ENCODE measurements at places on chromosomes 13 and 19.

DNA sequence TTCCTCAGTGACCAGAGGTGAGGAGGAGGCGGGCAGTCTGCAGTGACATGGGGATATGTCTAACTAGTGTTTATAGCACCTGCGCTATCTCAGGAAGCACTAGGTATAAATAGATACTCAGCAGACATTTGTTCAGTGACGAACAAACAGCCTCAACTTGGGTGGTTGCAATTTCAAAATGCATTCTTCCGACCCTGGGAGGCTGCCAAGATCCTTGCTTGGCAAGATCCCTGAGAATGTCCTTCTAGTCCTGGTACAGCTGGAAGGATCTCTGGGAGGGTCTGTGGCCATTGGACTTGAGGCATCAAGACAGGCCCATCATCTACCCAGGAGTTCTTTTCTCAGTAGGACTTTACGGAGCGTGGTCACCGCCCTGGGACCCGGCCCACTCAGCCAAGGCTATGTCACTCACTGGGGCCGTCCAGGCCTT lies 299.5 kb downstream of the ZNF536 start:
- DNase-seq: no peak

- no peak for DNase-seq
Measured at GRCh38 chr13:113820813-113821651, 42.8 kb downstream of the GAS6 start.

- no peak for DNase-seq
Measured at GRCh38 chr13:103953859-103954258, 887.6 kb upstream of the SLC10A2 start.

- DNase-seq: no peak
Measured at GRCh38 chr19:28882818-28883217, 330.1 kb downstream of the UQCRFS1 start.

- no peak for DNase-seq
Measured at GRCh38 chr13:66689628-66690027, 540.5 kb downstream of the PCDH9 start.

- no peak for DNase-seq
Measured at GRCh38 chr19:3622224-3622623, 4.4 kb downstream of the CACTIN start.

- no peak for DNase-seq
Measured at GRCh38 chr13:46605076-46605824, 52.3 kb downstream of the LRCH1 start.

DNA sequence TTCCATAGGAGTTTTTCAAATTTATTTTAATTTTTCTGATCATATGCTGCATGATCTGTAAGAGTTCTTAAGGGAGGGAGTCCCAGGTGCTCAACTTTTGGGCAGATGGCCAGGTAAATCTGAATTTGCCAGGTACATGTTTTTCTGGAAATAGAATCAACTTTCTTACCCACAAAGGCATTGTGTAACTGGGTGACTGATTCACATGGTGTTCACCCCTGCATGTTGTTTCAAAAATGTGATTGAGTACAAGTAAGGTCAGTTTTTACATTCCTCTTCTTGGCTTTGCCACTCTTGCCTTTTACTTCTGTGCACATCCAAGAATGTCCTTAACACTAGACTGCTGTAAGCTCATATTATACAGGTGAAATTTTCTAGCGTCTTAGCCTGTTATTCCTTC lies 30.4 kb downstream of the RB1 start:
- no peak for DNase-seq

- no peak for DNase-seq
Measured at GRCh38 chr19:7262470-7262869, 31.7 kb downstream of the INSR start.

DNA sequence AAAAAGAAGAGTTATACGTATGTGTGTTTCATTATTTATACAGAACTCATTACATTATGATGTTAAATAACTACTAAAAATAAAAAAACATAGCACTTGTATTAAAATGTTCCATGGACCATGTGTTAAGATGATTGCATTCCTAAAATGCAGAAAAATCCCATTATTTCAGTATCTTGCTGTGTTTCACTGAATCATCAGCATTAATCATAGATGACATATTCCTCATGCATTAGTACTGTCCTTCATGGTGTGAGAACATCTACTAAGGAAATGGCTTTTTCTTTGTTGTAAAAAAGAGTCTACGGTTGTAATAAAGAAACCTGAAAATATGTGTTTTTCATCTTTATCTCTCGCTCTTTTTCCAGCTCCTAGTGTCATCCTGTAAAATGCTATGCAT lies 416.5 kb downstream of the FGF14 start:
- DNase-seq: no peak
